ENCODE measurements at places on chromosomes 5 and 9. TPM values are rescaled to one million over a fixed set of nuclear protein-coding genes. Genes with fewer than 3 reads are reported as not detected.

Gene IRF1
- 12.9 TPM for polyA plus RNA-seq

Gene TYRP1
- not detected for polyA plus RNA-seq

Gene TUSC1
- polyA plus RNA-seq, result 22.4 TPM

Gene SRP19
- polyA plus RNA-seq, result 69.5 TPM

Gene NRG2
- 1.2 TPM for polyA plus RNA-seq

Gene MARVELD2
- 1.4 TPM for polyA plus RNA-seq

Gene GRXCR2
- polyA plus RNA-seq, result not detected

Gene CDX1
- polyA plus RNA-seq, result 0.69 TPM

Gene OSMR
- 36.4 TPM for polyA plus RNA-seq

GRCh38 chr9:98215271-98215670 is 22.8 kb upstream of the CORO2A start:
- DNase-seq, result no peak

- DNase-seq, result no peak
These were observed 3.0 kb downstream of the NUDT2 start for GRCh38 chr9:34332076-34332964.

DNA sequence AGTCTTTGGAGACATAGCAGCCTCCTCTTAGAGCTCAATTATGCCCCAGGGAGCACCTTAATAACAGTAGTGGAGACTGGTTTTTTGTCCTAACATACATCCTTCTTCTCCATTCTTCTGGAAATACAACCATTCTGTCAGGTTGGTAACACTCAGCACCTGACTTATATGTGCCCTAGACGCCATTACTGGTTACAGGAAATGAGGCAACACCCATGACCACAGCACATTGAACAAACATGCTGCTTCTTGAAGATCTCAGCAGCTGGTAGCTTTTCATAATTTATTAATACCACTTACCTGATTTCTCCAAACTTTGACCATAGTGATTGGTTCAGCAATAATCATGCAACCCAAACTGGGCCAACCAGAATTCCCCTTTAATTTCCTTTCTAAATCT is 25.1 kb upstream of the TRPM3 start:
- DNase-seq, result no peak

- DNase-seq, result no peak
These were observed 41.9 kb downstream of the TGFBI start for GRCh38 chr5:136070486-136071285.

DNA sequence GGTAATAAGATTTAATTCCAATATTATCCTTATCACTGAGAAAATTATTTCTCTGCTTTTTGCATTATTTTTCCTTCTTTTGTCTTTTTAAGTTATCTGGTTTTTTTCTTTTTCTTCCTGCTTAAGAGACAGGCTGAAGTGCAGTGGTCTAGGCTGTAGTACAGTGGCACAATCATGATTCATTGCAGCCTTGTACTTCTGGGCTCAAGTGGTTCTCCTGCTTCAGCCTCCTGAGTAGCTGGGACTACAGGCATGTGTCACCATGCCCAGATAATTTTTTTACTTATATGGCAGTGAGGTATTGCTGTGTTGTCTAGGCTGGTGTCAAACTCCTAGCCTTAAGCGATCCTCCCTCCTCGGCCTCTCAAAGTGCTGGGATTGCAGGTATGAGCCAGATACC is 93.9 kb downstream of the SLC44A1 start:
- DNase-seq, result no peak

GRCh38 chr5:16863469-16863946 is 72.6 kb downstream of the MYO10 start:
- DNase-seq, result no peak

DNA sequence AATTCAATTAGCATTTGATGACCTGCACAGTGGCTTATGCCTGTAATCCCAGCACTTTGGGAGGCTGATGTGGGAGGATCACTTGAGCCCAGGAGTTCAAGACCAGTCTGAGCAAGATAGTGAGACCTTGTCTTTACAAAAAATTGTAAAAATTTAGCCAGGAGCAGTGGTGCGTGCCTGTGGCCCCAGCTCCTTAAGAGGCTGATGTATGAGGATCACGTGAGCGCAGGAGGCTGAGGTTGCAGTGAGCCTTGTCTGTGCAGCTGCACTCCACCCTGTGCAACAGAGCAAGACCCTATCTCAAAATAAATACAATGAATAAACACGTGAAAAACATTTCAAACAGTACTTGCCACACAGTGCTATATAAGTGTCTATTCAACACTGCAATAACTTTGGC is 4.2 kb downstream of the ABCA1 start:
- no peak for DNase-seq

DNA sequence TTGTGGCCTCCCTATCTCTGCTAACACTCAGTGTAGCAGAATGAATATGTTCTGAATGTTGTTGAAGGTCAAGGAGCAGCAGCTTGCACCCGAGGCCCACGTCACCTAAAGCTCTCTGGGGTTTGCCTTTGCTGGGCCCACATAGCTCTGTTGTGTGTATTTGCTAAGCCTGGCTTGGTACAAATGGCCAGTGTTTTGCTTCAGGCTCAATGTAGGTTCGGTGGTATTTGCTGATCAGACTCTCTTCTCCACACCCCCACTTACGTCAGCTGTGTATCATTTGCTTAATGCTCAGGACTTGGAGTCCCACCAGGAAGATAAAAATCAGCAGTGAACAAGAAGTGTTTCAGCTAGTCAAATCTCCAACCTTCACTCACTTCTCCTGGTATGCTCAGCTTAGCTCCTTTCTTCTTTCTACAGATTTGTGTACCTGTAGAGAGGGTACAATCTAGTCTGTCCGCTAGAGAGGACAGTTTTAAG is 4.8 kb upstream of the RFESD start:
- DNase-seq, result no peak

GRCh38 chr5:122054266-122054665 is 23.8 kb downstream of the LOX start:
- no peak for DNase-seq

DNA sequence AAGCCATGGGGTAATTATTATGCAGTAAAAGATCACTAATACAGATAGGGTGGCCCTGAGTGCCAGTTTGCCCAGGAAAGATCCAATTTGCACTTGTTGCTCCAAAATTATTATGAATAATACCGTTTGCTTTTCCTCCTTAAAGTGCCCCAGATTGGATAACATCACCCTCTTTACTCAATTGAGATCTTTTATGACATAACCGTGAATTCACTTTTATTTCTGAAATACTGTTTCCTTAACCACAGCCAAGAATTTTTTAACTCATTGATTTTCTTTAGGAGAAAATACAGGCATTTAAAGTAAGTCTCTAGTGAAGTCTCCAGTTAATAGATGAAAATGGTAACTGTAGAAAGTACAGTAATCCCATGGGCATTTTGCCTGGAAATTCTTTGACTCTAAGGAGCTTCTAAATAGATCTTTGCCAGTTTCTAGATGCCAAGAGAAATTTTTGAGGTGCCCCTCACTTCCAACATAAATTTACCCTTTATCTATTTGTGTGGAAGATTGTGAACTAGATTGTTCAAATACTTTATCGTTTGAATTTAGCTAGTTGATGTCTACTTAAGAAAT is 99.2 kb downstream of the UHRF2 start:
- DNase-seq, result no peak

- no peak for DNase-seq
These were observed 41.3 kb upstream of the SV2C start for GRCh38 chr5:76041863-76042262.

- no peak for DNase-seq
These were observed 53.4 kb downstream of the SLC22A5 start for GRCh38 chr5:132422720-132423437.

DNA sequence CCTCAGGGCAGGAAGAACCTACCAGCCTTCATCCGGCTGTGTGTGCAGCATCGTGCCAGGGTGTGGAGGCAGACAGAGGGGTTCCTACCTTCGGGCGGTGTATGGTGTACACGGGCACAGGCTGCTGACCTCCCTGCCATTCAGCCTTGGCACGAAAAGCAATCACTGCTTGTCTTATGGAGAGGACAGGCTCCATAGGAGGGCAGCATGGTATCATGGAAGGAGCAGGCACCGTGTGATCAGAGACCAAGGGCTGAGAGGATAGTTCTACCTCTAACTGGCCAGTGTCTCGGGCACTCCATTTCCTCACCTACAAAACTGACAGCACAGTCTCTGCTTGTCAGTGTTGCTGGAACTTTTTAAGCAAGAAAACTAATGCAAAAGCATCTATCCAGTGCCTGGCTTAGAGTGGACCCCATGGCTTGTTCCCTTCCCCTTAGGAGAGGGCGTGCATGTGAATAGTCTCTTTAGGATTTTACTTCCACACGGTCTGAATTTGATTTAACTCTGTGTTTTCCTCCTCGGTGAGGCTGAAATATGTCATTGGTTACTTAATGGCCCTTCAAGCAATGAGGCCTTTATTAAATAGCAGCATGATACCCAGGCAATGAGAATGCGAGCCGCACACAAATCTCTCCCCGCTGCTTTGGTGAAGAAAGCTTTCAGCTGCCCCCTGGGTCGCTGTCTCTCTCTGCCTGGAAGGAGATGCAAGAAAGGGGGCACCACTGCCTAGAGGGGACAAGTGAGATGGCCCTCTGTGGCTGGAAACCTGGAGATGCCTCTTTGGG is 22.2 kb downstream of the TTLL11 start:
- DNase-seq, result no peak
